ENCODE measurements at places on chromosomes 3 and 15.

GRCh38 chr3:175656461-175656860 is 797.3 kb downstream of the NAALADL2 start:
- no peak for DNase-seq

DNA sequence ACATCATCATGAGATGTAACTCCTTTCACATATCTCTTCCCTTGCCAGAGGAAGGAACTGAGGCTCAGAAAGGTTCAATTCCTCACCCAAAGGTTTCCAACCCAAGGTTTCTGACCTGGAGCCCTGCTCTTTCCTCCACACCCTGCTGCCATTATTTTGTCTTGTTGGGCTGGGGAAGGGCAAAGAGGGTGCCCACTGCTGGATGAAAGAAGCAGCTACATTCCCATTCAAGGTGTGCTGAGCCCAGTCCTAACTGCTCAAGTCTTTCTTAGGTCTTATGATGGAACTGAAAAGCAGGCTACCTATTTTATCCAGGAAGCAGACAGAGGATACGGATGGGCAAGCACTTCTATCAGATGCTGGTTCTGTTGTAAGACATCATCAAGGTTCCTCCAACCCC is 258.0 kb upstream of the CTDSPL start:
- no peak for DNase-seq

GRCh38 chr3:102006812-102007485 is 157.6 kb downstream of the NFKBIZ start:
- no peak for DNase-seq

GRCh38 chr3:138938877-138939560 is 7.9 kb downstream of the FOXL2 start:
- DNase-seq: no peak

Data from esophagus squamous epithelium (tissue), 5 donors.